ENCODE measurements at places on chromosomes 3 and 15.

DNA sequence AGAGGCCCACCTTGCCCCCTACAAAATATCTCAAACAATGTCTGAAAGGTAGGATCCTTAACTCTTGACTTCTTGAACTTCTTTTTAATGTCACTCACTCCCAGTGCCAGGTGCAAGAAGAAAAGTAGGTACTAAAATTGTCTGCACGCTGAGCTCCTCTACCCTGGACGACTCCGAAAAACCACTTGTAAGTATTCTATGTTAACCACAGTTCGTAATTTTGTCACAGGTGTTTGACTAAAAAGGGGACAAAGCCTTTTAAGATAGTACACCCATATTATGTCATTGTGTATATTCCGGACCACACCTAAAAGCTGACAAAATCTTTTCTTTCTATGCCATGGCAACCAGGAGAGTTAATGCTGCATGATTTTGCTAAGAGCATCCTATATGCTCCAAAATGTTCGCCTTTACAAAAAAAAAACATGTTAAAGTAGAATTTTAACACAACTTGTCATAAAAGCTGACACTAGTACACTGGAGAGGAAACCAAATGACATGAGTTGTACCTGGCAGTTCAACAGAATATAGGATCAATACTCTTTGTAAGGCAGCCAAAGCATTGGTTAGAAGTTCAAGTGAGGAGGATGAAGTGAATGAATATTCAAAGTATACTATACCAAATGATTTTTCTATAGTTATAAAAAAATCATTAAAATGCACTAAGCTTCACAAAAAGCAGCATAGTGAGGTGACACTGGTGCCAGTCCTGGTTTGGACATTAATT is 210.5 kb downstream of the FOXP1 start:
- no peak for DNase-seq

DNA sequence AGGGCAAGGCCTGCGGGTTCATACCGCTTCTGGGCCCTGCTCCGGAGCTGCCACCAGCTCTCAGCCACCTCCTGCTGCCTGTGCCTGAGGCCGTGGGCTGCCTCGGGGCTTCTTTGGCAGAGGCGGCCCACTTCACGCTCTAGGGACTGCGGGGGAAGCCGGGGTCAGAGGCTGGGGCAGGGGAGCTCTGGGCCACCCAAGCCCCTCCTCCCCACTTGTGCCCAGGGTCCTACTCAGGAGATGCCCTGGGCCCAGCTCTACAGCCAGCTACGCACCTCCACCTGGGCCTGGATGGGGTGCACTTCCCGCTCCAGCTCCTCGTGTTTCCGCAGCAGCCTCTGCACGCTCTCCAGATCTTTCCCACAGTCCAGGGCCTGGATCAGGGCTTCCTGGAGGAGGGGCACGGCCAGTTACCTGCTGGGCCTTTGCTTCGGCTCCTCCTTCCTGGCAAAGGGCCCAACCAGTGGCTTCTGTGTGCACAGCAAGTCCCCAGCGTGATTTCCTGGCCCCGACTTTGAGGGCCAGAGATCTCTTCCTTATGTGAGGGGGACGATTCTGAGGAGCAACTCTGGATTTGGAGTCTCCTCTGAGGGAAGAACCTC is 24.0 kb downstream of the PLA2G4B start:
- no peak for DNase-seq

GRCh38 chr3:178236555-178237277 is 299.5 kb upstream of the KCNMB2 start:
- no peak for DNase-seq

- no peak for DNase-seq
Measured at GRCh38 chr3:154862265-154862664, 217.9 kb upstream of the MME start.

GRCh38 chr3:141901914-141902313 is 25.5 kb downstream of the ATP1B3 start:
- DNase-seq: no peak

GRCh38 chr3:168544097-168544957 is 448.6 kb upstream of the GOLIM4 start:
- no peak for DNase-seq

GRCh38 chr3:112074616-112075497 is 11.3 kb upstream of the C3orf52 start:
- DNase-seq: no peak

- DNase-seq: no peak
Measured at GRCh38 chr3:177069514-177070329, 127.6 kb downstream of the TBL1XR1 start.

DNA sequence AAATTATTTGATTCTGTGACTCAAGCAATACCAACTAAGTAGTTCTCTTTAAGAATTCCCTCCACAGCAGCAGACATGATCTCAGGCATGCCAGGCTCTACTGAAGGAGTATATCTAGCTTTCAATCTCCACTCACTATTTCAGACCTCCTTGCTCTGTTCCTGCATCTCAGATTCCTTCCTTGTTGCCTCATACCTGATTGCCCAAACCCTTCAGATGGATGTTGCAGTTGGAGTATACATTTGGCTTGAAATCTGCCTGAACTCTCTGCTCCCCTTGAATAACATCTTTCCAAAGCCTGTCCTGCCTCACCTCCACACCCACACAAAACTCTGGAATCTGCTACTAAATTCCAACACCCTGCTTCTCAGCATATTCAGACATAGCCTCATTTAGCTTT is 19.8 kb upstream of the TM4SF4 start:
- no peak for DNase-seq

DNA sequence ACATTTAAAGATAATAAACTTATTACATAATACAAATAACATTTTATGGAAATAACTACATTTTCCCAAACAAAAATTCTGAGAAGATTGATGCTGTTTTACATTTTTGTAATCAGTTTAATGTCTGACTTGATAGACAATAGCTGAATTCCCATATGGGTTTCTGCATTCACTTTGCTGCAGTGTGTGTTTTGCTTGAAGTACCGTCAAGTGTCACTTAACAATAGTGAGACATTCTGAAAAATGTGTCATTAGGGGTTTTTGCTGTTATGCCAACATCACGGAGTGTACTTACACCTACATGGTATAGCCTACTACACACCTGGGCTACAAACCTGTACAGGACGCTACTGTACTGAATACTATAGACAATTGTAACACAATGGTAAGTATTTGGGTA is 57.5 kb downstream of the USF3 start:
- DNase-seq: no peak

GRCh38 chr15:98854496-98854895 is 153.1 kb downstream of the PGPEP1L start:
- no peak for DNase-seq

GRCh38 chr3:53416530-53416929 is 69.2 kb upstream of the DCP1A start:
- DNase-seq: no peak

- no peak for DNase-seq
Measured at GRCh38 chr3:37645517-37646380, 215.9 kb upstream of the CTDSPL start.

GRCh38 chr3:66675366-66675765 is 174.5 kb upstream of the LRIG1 start:
- DNase-seq: no peak

GRCh38 chr3:13557417-13557816 is 8.5 kb downstream of the FBLN2 start:
- no peak for DNase-seq

DNA sequence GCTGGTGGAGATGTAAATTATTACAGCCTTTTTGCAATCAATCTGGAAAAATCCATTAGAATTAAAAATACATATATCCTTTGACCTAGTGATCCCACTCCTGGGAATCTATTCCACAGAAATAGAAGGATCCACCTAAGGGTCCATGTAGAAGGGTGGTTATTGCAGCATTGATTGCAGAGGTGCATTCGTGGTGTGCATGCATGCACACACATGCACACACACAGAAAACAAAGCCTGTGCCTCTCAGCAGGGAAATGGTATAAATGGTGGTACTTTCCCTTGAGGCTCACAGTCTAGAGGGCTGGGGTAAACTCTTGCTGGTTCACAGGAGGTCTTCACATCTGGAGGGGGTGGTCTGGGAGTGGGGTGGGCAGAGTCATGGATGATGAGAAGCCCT is 19.4 kb upstream of the ADPGK start:
- DNase-seq: no peak

DNA sequence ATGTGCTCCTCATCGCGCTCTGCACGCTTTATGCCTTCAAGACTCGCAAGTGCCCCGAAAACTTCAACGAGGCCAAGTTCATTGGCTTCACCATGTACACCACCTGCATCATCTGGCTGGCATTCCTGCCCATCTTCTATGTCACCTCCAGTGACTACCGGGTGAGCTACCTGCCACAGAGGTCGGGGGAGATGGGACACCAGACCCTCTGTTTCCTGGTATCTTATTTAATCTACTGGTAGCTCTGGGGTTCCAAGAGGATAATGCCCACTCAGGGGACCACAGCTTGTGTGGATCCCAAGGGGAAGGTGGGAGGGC is 9.1 kb downstream of the GRM2 start:
- DNase-seq: no peak

- no peak for DNase-seq
Measured at GRCh38 chr3:150329408-150329807, 78.7 kb upstream of the TSC22D2 start.

DNA sequence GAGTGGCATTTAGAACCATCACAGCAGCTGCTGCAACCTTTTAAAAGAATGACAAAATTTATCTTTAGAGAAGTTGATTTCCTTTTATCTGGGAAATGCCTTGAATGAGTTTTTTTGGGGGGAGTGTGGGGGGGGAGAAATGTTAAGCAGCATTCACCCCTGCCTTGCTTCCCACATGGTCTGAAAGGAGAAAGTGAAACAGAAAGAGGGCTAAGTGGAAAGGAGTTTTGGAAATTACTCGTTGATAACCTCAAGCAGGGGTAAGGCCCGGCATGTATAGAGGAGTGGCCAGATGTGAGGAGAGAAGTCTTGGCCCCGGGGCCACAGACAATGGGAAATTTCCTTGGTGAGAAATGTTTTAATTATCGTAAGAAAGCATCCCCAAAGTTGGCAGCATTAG is 23.5 kb downstream of the B3GALNT1 start:
- no peak for DNase-seq

- DNase-seq: no peak
Measured at GRCh38 chr15:100544338-100544841, 15.6 kb upstream of the CERS3 start.

- no peak for DNase-seq
Measured at GRCh38 chr15:33612721-33613304, 302.0 kb downstream of the RYR3 start.

- DNase-seq: no peak
Measured at GRCh38 chr15:38487378-38487777, 33.5 kb downstream of the FAM98B start.

- DNase-seq: no peak
Measured at GRCh38 chr15:66617137-66618090, 51.6 kb upstream of the LCTL start.

GRCh38 chr3:156491192-156491591 is 63.7 kb downstream of the SSR3 start:
- no peak for DNase-seq

DNA sequence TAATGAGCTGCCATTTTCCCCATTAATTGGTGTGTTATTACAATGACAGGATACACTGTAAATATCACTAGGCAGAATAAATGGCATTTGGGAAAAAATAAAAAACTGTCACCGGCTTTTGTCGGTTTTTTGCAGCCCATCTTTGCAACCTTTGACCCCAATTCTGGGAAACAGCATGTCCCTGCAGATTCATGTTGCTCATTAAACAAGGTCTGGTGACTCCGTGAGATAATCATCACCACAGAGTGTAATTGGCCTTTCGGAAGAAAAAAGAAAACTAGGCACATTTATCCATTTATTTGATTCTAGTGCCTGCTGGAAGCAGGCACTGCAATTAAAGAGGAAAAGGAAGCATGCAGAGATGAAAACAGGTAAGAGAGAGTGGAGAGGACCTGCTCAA is 64.5 kb downstream of the TRAT1 start:
- no peak for DNase-seq

DNA sequence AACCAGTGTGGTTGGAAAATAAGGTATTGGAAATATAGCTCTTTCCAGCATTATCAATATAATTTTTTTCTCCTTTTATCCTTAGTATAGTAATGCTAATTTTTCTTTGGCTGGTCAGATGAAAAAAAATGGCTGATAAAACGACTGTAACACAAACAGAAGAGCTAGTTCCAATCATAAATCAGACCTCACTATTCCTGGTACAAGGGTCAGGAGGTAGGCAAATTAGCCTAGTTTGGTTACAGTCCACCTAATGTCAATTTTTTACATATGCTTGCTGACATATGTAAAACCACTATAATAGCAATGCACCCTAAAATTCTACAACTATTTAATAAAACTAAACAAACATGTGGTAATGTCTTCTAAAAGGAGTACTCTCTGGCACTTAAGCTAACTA is 19.9 kb upstream of the VPS39 start:
- DNase-seq: no peak

GRCh38 chr15:67146234-67146633 is 80.8 kb downstream of the SMAD3 start:
- no peak for DNase-seq

GRCh38 chr15:64749999-64750657 is 25.3 kb downstream of the RBPMS2 start:
- DNase-seq: no peak

- DNase-seq: no peak
Measured at GRCh38 chr15:45641374-45641781, 6.5 kb downstream of the SQOR start.

- no peak for DNase-seq
Measured at GRCh38 chr15:67834581-67835296, 5.1 kb downstream of the RNU6-1 start.

- no peak for DNase-seq
Measured at GRCh38 chr3:41200669-41201021, 1.3 kb downstream of the CTNNB1 start.

GRCh38 chr3:104951426-104951825 is 415.3 kb upstream of the ALCAM start:
- no peak for DNase-seq

GRCh38 chr3:114756506-114757279 is 390.4 kb downstream of the ZBTB20 start:
- DNase-seq: no peak

GRCh38 chr3:22122567-22122966 is 371.6 kb upstream of the ZNF385D start:
- no peak for DNase-seq

DNA sequence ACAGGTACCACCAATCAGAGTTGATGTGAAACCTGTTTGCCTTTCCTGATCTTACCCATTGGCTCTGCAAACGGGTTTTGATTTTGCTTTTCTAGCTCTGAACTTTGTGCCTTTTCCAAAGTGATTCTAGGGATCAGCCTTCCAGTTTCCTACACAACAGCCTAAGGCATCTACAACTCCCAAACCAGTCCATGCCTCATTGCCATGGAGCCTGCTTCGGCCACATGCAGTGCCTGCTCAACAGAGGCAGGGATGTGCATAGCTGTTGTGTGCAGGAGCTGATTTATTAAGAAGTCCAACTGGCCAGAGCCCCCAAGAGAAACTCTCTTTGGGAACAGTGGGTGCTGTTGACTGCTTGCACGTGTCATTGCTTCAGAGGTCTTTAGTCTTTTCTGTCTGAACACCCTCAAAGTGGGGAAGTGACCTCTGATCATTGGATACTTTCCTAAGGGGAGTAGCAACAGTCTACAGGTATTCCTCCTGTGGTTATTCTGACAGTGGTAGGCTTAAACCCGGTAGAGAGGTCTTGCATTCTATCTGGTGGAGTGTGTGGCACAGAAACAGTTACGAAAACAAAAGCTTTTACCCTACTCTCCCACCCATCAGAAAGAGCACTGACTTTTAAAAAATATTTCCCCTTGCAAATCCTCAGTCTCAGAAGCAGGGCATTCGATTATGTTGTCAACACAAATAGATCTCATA is 36.6 kb upstream of the THSD4 start:
- no peak for DNase-seq

GRCh38 chr15:68729789-68730411 is 90.8 kb downstream of the ANP32A start:
- no peak for DNase-seq

- DNase-seq: no peak
Measured at GRCh38 chr15:62306851-62307504, 141.9 kb upstream of the C2CD4B start.
